Liver (tissue), 10 donors: ENCODE measurements at places on chromosomes 5 and 9.
A peak's percentile ranks its signal among the peaks of the same experiment; 100 is the strongest.

DNA sequence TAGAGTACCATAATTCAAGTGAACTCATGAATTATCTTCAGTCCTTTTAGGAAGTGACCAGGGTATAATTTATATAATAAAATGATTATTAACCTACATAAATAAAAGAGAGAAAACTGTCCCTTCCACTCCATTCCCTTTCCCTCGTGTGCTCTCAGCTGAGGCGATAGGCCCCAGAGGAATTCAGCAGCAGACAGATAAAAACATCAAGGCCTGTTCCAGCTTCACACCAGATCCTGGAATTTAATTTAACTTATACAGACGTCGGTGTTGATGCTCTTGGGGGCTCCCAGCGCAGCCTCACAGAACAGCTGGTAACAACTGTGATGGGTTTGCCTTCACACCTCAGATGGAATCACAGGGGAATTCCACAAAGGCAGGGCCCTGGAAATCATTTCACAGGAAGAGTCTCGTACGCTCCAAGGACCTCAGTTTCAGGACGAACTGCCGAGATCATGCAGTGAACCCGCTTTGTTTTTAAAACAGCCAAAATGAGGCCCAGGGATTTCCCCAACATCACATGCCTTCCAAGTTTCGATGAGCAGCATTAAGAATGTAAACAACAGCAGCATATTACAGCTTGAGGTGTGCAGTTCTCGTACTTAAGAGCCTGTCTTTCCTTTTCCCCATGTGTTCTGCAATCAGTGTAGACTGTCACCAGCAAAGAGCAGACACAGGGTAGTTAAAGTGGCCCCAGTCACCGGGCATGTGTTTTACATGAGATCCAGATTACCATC lies 73.6 kb upstream of the ALDH1B1 start:
- DNase-seq = no peak

GRCh38 chr5:77028631-77029375 lies 1.4 kb upstream of the AGGF1 start:
- DNase-seq = no peak

DNA sequence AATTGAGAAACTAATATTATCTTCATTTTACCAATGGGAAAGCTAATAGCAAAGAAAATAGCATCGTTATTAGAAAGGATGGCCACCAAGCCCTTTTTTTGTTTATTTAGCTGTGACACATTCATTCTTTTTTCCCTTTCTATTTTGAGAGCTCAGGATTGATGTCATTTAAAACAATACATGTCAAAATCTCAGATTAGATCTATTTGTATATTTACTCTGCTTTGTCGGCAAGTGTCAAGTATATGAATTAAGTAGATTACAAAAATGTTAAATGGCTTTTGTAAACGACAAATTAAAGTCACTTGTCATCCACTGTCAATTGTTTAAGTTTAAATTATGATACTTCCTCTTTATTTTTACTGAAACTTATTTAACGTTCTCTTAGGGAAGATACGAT lies 118.9 kb downstream of the PAM start:
- no peak for DNase-seq

- no peak for DNase-seq
Measured at GRCh38 chr5:96683392-96683791, 21.2 kb downstream of the CAST start.

DNA sequence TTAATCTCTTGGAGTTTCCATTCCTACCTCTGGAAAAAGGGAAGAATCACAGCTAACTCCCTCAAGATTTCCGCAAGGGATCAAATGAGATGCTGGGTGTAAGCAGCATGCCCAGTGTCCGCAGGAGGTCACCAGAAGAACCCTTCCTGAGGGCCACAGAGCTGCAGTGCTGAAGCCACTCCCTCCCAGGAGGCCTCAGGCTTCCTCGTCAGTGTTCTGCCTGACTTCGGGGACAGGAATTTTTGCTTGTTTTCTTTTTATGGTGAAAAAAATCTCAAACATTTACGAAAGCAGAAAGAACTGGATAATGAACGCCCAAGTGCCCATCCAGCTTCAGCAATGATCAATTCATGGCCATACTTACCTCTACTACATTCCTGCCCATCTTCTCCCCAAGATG lies 183.0 kb downstream of the CDK5RAP2 start:
- DNase-seq = no peak

DNA sequence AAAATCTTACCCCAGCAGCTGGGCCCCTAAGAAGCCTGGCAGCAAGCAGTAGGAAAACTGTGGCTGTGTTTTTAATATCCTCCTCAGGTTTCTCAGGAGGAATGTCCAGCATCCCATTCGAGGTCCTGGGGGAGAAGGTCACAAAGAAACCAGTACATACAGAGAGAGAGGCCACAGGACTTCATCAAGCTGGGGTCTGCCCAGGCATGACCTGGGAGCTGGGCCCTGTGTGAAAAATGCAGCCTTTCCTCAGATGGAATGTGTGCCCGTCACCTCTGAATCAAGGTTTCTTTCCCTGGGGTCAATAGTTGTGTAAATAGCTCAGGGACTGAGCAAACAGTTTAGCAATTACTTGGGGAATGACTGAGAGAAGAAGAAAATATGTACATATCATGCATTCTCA lies 33.9 kb upstream of the RAD23B start:
- no peak for DNase-seq

GRCh38 chr5:141403387-141403786 lies 809 bp downstream of the PCDHGA9 start:
- no peak for DNase-seq

- no peak for DNase-seq
Measured at GRCh38 chr5:115575167-115576070, 26.9 kb downstream of the TICAM2 start.

DNA sequence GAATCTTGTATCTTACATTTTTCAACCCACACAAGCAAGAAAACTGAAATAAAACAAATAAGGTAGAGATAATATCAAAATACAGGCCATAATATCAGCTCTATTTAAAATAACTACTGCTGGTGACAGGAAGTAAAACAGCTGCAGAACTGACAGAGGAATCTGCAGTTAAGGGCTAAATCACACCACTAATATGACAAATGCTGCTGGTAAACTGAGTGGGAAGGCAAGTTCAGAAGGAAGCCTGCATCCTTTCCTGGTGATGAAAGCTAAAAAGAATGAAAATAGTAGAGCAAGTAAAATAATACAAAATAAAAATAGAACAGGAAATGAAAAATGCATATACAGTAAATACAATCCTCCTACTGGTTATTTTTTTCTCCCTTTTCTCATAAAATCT lies 1293.7 kb upstream of the C9orf72 start:
- DNase-seq = no peak

DNA sequence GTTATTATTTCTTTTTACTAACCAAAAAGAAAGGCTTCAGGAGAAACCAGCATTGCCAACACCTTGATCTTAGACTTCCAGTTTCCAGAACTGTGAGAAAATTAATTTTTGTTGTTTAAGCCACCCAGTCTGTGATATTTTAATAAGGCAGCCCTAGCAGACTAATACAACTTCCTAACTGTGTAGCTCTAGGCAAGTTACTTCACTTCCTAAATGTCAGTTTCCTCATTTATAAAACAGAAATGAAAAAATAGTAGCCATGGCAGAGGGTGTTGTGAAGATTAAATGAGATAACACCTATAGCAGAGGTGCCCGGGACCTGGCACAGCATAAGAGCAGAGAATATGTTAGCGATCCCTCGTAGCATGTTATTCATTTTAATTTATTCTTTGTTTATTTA lies 66.6 kb upstream of the HAND1 start:
- DNase-seq = no peak

DNA sequence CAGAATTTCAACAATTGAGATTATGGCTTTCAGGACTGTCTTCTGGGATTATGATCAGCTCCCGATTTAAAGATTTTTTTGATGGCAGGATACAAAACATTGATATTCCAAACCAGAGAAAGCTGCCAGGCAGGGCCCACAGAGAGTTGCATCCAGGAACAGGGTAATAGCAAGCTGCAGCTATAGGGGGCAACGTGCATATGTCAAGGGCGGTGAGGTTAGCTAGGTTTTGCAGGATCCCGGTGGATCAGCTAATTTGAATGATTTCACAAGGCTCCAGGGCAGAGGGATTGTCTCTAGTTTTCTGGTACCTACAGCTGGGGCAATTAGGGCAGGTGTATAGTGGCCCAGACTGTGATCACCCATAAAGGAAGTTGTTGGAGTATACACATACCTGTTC lies 339.4 kb downstream of the CHSY3 start:
- no peak for DNase-seq

DNA sequence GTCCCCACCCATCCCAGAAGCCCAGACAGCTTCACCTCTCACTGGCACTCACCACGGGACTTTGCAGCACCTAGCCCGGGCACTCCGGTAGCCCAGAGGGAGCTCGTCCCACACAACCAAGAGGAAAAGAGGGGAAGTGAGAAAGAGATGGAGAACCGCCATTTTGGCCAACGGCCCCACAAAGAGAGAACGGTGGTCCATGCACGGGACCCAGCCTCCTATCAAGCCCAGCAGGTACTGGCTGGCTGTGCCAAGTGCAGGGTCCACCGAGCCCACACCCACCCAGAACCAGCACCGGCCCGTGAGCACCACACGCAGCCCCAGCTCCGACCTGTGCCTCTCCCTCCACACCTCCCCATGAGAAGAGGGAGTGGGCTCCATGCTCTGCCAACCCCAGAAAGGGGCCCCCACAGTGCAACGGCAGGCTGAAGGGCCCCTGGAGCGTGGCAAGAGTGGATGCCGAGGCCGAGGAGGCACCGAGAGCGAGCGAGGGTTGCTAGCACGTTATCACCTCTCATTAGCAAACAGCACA lies 78.5 kb upstream of the GCNT4 start:
- no peak for DNase-seq

DNA sequence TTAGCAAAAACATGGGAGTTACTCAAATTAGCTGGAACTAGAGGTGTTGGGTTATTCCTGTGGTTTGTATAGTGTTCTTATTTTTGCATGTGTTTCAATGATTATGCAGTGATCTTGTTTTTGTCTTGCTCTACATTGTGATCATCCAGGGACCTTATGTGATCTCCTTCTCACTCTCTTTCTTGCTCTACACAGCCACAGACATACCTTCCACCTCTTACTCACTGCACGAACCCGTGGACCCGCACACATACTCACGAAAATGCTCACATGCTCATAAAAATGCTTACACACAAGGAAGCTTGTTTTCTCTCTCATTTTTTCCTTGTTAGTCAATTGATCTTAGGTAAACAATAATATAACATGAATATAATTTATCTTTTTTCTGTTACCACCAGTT lies 187.1 kb downstream of the KDM4C start:
- DNase-seq = no peak

GRCh38 chr9:26551451-26551850 lies 341.2 kb downstream of the CAAP1 start:
- no peak for DNase-seq

DNA sequence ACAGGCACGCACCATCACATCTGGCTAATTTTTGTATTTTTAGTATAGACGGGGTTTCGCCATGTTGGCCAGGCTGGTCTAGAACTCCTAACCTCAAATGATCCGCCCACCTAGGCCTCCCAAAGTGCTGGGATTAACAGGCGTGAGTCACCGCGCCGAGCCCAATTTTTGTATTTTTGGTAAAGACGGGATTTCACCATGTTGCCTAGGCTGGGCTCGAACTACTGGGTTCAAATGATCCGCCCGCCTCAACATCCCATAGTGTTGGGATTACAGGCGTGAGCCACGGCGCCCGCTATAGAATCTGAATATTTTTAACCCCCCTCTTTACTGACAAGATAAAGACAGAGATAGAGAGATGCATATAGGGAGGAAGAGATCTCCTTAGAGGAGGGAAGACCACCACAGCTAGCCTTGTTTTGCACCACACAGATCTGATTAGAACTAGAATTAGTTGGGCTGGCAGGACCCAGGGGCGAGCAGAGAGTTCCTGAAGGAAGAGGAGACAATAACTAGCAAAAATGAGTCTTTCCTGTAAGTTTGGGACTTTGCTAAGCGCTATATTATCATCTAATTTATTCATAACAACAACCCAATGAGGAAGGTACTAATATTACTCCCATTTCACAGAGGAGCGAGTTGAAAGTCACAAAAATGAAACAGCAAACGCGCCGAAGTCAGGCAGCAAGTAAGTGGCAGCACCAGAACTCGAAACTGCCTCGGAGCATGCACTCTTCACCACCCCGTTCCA lies 1.5 kb upstream of the ANKHD1 start:
- no peak for DNase-seq

DNA sequence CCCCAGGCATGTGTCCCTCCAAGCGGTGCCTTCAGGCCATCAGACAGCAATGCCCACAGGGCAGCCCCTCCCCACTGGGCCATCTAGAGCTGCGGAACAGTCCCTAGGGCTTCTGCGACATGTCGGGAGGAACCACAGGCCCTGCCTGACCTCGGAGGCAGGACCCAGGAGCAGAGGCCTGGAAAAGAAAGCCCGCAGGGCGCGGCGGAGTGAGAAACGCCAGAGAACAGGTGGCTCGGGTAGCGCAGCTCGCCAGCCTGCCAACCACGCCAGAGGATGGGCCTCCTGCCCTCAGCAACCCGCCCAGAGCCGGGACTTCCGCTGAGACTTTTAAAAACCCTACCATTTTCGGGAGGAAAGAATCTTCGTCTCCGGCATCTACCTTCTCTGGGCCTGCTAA lies 715 bp downstream of the LCN8 start:
- DNase-seq = no peak

DNA sequence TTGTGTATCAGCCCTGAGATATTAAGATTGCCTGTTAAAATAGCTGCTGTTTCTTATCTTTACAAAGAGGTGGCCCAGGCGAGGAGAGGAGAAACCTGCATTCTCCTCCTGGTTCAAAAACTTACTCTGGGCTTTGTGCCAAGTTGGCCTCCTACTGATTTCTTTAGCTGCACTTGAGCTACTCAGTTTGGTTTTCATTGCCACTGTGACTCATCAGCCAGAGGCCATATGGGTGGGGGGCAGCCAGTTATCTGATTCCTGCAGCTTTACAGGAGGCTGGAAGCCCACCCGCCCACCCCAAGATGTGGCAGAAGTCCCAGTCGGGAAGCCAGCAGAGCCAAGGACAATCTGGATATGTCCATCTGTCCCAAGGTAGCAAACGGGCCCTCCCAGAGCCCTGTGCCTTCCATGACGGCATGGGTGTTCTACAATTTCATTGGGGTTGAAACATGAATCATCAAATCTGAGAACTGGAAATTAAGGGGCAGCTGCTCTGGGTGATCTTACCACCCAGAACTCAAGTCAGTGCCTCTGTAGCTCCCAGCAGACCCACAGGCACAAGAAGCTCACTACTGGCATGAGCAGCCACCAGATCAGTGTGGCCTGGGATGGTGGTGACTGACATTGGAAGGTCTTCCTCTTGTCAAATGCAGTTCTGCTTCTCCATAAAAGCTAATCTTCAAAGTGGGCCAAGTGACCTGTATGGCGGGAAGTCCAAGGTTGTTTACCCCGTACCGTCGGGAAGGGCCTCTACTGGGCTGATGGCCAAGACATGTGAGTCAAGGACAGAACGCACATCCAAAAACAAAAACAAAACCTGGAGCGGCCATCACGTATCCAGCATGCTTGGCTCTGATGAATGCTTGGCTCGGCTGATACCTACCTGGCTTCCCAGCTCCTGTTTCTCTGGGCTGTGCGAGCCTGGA lies 15.6 kb downstream of the FCN2 start:
- peak; percentile 24 for DNase-seq

- peak; percentile 62 for DNase-seq
Measured at GRCh38 chr9:100111235-100111634, 12.2 kb downstream of the INVS start.

- no peak for DNase-seq
Measured at GRCh38 chr9:22975951-22976350, 529.3 kb downstream of the DMRTA1 start.

- DNase-seq = no peak
Measured at GRCh38 chr5:78242001-78242400, 52.5 kb downstream of the AP3B1 start.

- no peak for DNase-seq
Measured at GRCh38 chr5:160229190-160229742, at the start of gene FABP6. FABP6 (plus strand) TSS chr5:160229506; CDS start chr5:160229558, 52 bp downstream.

GRCh38 chr5:73303148-73304079 lies 130.4 kb downstream of the TMEM174 start:
- no peak for DNase-seq
